ENCODE measurements at places on chromosomes 13 and 19. TPM values are rescaled to one million over a fixed set of nuclear protein-coding genes. Genes with fewer than 3 reads are reported as not detected.

DNA sequence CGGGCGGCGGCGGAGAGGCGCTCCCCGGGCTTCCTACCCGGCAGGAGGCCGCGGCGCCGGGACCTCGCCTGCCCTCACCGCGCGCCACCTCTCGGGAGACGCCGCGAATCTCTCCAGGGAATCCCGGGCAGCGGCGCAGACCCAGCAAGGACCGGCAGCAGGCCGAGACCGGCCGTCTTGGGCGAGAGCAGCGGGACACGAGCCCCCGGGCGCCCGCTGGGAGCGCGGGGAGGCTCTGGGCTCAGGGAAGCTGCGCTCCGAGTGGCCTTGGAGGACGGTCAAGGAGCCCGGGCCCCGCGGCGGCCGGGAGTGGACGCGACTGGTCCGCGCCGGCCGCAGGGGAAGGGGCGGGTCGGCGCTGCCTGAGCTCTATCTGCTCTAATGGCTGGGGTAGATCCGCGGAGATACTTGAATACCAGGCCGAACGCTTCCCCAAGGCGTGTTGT, 14.7 kb downstream of the CDX2 start:
- no peak for DNase-seq

DNA sequence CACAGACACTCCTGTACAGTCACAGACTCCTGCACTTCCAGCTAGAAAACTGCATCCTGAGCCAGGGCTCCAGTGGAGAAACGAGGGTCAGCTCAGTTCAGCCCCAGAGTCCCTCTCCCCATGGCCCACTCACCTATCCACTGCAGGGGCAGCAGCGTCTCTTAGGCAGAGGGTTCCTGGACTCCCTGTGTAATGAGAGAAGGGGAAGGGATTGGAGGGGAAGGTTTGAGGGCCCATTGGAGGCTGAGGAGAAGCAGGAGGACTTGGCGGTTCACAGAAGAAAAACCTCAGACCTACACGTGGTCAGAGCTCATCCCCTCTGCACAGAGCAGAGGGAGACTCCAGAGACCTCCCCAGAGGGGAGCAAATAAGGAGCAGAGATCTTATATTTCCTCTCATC, 9.2 kb upstream of the CEACAM18 start:
- no peak for DNase-seq

DNA sequence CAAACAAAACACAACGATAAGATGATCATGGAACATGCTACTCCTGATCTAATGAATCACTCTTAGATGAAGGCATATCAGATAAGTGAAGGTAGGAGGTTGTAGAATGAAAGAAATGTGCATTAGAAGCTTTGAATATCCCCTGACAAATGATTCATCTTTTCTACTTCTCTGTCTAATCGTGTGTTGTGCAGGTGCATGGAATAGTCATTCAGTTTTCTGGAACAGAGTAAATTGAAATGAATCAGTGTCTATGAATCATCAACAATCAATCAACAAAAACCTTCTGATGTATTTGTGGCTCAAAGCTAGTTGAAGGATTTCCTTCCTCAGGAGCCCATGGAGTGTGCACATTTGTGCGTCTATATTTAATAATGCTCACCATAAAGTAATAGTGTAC, 1290.4 kb upstream of the PCDH20 start:
- no peak for DNase-seq

DNA sequence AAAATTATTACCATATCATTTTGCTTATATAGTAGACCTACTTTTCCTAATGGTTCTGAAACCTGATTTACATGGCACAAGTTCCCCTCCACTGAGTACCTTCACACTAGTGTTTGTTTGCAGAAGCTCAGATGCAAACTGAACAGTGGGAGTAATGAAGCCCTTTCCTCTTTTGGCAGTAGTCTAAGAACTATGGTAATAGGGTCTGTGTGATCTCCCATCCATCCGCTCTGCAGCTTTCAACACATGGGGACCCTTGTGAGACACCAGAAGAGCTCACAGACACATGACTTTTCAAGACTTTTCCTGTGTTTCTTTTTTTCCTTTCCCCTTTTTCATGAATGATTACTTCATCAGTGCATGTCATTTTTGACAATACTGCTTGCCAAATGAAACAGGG, 336.0 kb downstream of the ATP8A2 start:
- DNase-seq, result no peak

Gene SIGLEC8
- not detected for total RNA-seq
